ENCODE measurements at places on chromosomes 6 and 20. TPM values are rescaled to one million over a fixed set of nuclear protein-coding genes. Genes with fewer than 3 reads are reported as not detected.

DNA sequence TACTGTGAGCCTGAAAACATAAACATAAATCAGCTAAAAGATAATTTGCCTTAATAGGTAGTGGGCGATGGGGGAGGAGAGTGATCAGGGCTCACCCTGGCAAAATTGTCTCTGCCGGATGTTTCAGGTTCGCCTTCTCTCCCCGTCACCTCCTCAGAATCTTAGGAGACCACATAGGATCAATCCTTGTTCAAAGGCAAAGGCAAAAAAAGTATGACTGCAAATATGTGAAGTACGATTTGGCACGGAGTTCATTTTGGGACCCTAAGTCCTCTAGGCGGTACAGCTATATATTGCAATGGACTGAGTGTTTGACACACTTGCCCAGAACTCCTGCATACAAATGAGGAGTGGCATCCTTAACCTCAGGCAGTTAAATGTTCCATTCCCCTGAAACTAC is 649.2 kb upstream of the FLRT3 start:
- H3K27ac ChIP-seq, result peak overlapping the region; percentile 91
- H3K27me3 ChIP-seq, result no peaks in the 10 kb centered on the region
- no peak overlapping the region for H3K4me3 ChIP-seq

BHLHE23 gene
- total RNA-seq, result not detected

DNA sequence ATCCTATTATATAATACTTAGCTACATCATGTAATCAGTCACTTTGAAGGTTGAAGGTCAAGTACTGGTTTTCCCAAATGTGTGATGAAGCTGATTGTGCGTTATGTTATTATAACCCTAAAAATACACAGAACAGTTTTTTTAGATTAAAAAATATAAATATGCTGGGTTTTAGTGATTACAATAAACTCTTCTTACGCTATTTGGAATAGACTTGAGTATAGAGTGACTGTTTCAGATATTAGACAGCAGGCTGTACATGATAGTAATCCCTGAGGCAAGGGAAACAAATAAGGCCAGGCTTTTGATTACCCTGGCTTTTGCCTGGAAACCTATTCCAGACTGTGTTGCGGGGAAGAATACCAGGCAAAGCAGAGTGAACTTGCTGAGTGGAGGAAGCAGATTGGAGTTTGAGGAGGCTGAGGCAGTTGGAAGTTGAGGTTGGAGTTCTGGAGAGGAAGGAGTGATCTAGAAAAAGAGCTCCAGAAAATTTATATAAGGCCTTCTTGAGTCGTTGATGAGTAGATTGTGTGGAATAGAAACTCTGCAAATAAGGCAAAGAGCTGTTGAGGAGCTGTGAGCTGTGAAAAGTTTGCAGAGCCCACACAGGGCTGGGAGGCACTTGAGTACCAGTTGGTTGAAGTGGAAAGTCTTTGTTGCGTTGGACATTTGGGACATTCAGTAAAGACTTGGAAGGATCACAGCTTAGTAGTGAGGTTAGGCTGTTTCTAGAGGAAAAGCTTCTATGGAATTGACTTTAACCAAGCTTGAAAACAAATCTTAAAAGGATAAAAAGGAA is 26.4 kb downstream of the MAP3K4 start:
- peaks cover 12% of the 10 kb centered on the region for H3K4me1 ChIP-seq
- DNase-seq, result no peak
- H3K4me3 ChIP-seq, result no peak overlapping the region
- H3K36me3 ChIP-seq, result no peaks in the 10 kb centered on the region

CLIC5 gene
- 1.6 TPM for total RNA-seq

DNA sequence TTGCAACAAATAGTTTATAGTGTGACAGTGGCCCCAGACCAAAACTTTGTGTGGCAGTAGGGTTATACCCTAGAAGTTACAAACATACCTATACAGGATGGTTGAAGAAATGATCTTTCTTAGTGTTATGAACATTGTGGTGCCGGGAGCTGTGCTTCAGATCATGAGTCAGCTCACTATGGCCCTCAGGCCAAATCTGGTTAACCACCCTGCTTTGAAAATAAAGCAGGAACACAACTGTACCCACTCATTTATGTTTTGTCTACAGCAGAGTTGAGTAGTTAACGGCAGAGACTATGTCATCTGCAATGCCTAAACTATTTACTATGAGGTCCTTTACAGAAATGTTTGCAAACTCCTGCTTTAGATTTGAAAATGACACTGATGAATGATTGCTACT is 24.3 kb downstream of the AKAP7 start:
- peaks cover 8% of the 10 kb centered on the region for H3K4me1 ChIP-seq
- DNase-seq, result no peak
- no peaks in the 10 kb centered on the region for H3K27me3 ChIP-seq

- no peaks in the 10 kb centered on the region for H3K36me3 ChIP-seq
- H3K27me3 ChIP-seq, result no peaks in the 10 kb centered on the region
- H3K4me1 ChIP-seq, result no peaks in the 10 kb centered on the region
- H3K27ac ChIP-seq, result no peak overlapping the region
- no peak for DNase-seq
Measured at GRCh38 chr6:22102671-22103070, 194.2 kb downstream of the PRL start.

KCNK16 gene
- not detected for total RNA-seq
